ENCODE measurements at places on chromosomes 1 and 21.

DNA sequence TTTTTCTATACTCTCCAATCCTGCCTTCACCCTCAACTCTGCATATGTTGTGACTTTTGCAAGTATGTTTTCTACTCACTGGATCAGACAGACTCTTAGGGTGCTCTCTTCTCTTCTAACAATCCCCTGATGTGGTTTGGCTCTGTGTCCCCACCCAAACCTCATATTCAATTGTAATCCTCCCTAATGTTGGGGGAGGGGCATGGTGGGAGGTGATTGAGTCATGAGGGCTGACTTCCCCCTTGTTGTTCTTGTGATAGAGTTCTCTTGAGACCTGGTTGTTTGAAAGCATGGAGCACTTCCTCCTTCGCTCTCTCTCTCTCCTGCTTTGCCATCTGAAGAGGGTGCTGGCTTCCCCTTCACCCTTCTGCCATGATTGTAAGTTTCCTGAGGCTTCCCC is 148.9 kb upstream of the IGSF21 start:
- no peak for DNase-seq

GRCh38 chr1:226985839-226986463 is 45.9 kb downstream of the COQ8A start:
- DNase-seq = no peak

- DNase-seq = no peak
Measured at GRCh38 chr1:235156265-235156664, 4.8 kb downstream of the RBM34 start.

GRCh38 chr1:51253691-51254090 is 17.6 kb downstream of the RNF11 start:
- no peak for DNase-seq

DNA sequence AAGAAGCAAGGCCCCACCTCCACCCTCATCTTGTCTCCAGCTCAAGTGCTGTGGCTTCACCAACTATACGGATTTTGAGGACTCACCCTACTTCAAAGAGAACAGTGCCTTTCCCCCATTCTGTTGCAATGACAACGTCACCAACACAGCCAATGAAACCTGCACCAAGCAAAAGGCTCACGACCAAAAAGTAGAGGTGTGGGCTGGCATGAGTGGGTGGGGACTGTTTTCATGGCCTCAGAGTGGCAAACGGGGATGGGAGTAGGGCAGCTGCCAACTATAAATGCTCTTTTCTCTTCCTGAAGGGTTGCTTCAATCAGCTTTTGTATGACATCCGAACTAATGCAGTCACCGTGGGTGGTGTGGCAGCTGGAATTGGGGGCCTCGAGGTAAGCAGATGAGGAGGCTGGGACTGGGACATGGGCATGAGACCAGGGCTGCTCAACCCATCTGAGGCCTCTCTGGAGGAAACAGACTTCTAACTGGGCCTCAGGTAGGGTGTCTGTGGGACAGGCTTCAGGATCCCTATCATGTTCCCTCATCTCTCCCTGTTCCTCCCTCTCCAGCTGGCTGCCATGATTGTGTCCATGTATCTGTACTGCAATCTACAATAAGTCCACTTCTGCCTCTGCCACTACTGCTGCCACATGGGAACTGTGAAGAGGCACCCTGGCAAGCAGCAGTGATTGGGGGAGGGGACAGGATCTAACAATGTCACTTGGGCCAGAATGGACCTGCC is 8.8 kb upstream of the P3R3URF start:
- DNase-seq = no peak

DNA sequence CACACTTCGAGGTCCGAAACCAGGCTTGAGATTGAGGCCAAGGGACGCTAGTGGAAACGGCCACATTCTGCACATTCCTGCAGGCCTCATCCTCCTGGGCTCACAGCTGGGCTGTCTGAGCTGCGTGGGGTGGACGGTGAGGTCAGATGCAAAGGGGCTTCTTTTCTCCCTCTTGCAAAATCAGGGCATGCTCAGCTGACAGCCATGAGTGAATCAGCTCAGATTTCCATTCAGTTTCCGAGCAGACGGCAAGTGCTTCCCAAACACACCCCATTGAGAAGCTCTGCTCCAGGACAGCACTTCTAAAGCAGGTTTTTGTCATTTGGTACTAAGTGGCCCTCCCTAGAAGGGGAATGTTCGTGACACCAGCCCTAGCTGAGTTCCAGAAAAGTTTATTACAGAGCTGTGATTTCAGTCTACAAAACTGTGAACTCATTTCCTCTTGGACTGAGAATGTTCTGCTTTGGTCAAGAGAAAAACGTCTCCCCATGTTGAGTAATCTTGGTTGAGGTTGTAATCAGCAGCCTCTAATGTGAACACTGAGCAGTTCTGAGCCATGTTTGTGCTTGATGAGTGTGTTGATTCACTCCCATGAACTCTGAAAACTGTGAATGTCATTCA is 10.0 kb downstream of the PDPN start:
- no peak for DNase-seq

DNA sequence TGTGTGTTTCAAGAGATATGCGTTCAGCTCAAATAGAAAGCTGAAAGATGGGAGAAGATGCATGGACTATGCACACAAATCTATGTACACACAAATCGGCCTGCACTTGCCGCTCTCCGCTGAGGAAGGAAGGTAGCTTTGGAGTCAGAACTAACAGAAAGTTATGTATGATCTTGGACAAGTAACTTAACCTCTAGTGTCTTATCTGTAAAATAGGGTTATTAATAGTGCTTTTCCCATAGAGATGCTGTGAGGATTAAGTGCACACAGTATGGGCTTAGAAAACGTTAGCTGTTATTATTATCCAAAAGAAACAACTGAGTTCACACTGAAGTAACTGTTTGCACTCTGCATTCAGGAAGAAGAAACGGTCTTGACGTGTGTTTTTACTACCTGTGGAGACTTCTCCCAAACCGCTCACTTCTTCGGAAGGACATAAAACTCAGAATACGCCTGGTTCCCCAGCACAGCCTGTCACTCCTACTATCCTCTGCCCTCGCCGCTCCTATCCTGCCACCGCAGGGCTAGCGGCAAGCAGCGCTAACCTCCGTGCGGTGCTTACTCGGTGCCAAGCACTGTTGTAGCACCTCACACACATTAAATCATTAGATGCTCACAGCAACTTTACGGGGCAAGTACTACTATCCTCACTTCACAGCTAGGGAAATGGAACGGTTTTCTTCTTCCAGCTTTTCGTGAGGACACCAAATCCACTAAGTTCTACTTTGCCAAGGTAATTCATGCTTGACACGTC is 1.3 kb downstream of the TGFBR3 start:
- no peak for DNase-seq

- DNase-seq = no peak
Measured at GRCh38 chr1:98992844-98993243, 11.8 kb downstream of the PLPPR5 start.

DNA sequence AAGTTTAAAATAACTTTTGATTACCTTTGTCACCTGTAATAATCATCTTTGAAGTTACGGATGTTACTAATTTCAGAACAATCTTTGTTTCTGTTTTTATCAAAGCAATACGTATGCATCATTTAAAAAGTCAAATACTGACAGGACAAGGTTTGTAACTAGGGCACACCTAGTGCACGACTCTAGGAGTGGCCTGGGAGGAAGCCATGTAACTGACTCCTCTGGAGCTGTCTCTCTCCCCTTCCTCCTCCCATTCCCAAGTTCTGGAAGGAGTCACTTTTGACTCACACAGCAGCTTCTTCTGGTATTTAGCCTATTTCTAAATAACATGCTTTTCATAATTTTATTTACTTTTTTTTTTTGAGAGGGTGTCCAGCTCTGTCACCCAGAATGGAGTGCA is 11.8 kb upstream of the RAP1GAP start:
- DNase-seq = no peak

- DNase-seq = no peak
Measured at GRCh38 chr1:9842781-9843575, 19.2 kb upstream of the CLSTN1 start.

- no peak for DNase-seq
Measured at GRCh38 chr1:217393896-217394295, 237.0 kb downstream of the GPATCH2 start.

DNA sequence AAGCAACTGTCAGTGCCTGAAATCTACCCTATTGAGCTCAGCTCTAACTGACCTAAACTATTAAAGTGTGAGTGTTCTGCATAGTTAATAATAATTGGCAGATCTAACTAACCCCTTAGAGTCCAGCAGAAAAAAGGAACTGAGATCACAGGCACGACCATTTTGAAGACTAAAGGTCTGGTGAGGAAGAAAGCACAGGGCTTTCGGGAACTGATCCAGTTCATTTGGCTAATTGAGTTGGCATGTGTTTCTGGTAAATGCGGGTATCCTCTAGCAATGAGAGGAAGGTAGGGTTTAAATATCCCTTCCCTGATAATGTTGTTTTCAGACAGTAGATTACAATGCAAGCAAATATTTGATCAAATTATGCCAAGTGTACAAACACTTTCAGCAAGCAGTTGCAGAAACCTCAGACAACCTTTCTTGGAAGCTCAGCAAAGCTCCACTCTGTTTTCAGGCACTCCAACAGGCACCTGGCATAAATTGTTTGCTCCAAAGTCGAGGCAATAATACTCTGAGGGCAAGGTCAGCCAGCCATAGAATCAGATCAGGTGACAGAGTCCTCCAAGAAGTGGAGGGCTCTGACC is 100.8 kb downstream of the KCNK1 start:
- DNase-seq = no peak

DNA sequence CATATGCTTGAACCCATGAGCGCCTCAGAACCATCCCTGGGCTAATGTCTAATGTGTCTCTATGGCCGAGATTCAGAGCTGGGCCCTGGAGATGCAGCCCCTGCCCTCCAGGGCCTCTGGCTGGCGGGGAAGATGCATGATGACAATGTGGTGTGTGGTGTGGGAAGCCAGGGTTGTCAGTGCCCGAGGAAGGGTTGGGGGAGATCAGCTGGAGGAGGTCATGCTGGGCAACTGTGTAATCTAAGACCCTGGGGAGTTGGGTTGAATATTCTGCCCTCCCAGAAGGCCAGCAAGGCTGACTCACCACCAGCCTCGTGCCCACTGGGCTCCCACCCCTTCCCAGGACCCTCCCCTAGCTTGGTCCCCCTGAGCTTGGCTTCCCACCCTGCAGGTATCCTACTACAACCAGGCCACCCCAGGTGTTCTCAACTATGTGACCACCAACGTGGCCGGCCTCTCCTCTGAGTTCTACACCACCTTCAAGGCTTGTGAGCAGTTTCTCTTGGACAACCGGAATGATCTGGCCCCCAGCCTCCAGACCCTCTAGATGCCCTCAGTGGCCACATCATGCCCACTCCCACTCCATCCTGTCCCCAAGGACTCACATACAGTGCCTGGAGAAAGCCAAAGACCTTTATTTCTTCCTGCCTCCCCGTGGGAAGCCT is 14.6 kb downstream of the FAM151A start:
- DNase-seq = no peak

DNA sequence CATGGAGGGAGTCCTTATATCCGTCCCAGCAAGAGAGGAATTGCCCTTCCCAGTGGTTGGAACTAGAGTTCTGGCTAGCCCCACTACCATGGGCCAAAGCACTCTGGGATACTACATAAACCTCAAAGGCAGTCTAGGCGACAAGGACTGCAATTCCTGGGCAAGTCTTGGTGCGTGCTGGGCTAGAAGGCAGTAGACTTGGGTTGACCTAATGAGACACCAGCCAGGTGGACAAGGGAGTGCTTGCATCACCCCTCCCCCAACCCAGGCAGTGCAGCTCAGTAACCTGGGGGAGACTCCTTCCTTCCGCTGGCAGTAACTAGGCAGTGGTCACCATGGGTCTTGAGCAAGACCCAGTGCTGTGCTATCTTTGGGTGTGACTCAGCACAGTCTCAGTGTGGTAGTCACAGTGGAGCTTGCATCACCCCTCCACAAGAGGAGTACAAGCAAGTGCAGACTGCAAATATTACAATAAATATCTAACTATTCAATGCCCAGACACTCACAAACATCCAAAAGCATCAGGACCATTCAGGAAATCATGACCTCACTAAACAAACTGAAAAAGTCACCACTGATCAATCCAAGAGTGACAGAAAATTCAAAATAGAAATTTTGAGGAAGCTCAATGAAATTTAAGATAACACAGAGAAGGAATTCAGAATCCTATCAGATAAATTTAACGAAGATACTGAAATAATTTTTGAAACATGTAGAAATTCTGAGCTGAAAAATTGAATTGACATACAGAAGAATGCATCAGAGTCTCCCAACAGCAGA is 84.7 kb upstream of the LYPLAL1 start:
- peak; percentile 37 for DNase-seq

DNA sequence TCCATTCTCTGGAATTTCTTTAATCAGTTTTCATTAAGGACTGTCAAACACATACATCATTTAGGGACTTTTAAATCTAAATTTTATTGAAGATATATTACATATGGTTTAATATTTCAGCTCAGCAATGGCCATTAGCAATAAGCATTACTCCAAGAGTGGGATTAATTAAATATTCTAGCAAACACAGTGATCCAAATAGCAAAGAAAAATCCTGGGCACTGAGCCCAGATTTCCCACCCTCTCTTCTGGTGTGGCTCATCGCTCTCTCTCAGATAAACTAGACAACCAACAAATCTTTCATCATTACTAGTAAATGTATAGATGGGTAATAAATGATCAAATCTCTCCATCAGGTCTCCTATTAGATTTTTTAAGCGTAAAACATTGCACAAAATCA is 53.5 kb upstream of the FOXD3 start:
- DNase-seq = no peak

- no peak for DNase-seq
Measured at GRCh38 chr1:212819726-212820125, 27.7 kb downstream of the SPATA45 start.

DNA sequence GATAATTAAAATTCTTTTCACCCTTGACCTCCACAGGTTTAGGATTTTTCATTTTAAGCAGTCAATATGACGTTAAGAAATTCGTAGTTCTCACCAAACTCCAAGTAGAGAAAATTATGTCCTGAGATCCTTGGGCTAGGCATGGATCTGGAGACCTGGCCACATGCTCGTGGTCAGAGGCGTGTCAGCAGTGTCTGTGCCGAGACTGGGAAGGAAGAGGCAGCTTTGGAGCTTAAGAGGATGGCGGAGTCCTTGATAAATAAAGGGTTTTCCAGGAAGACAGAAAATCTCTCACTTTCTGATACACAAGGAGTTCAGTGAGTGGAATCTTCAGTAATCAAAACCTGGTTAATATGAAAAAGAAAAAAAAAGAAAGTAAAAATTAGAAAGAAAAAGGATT is 17.0 kb downstream of the RHOU start:
- DNase-seq = no peak

Data from HCT116 (cell line).